MCF 10A (cell line): ENCODE measurements at places on chromosomes 2 and 18.

GRCh38 chr2:120405759-120406099 lies 59.8 kb downstream of the INHBB start:
- no peak for DNase-seq

DNA sequence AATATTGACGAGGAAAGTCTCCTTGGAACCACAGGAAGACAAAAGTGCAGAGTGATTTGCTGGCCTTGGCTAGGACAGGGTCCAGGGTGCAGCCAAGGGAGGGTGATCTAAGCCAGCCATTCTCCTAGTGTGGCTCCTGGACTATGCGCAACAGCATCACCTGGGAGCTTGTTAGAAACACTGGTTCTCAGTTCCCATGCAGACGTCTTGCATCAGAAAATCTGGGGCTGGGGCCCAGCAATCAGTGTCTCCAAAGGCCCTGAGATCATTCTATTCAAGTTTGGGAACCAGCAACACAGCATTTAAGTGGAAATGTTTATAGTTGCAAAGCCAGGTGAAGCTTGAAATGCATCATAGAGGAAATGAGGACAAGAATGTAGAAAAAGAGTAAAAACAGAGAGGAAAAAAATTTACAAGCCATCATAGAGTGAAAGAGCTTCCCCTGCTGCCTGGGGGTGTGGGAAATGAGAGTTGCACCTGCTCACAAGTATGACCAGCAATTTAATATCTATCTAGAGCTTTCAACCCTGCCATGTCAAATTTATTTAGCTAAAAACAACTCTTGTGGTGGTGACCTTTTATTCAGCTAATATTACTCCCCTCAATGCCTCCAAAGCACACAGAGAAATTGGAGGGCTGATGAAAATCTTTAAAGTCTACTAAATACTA lies 54.4 kb upstream of the SEC11C start:
- DNase-seq, result no peak

DNA sequence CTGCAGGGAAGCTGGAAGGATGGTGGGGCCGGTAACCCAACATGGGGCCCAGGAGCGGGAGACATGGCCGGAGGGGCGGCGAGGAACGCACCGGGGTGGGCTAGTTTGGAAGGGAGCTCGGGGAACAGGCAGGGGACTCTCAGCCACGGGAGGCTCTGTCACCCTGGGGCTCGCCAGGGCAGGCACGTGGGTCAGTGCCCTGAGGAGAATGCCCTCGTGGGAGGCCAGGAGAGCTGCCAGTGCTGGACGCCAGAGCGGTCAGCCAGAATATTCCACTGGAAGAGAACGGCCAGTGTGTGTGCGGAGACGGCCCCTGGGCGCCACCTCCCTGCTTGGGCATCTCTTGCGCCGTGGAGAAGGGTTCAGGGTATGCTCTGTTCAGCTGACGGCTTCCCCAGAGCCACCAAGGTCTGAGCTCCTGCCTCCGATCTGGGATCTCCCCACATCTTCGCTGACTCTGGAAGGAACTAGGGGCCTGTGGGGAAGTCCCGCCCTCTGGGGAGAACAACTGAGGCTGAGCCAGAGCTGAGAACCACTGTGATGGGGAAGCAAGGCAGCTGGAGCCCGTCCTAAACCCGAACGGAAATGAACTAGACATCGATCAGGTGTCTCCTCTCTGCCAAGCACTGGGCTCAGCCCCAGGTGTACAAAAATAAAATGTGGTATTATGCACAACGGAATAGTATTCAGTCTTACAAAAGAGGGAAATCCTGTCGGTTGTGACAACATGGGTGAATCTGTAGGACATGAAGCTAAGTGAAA lies 49.3 kb downstream of the TNP1 start:
- no peak for DNase-seq

DNA sequence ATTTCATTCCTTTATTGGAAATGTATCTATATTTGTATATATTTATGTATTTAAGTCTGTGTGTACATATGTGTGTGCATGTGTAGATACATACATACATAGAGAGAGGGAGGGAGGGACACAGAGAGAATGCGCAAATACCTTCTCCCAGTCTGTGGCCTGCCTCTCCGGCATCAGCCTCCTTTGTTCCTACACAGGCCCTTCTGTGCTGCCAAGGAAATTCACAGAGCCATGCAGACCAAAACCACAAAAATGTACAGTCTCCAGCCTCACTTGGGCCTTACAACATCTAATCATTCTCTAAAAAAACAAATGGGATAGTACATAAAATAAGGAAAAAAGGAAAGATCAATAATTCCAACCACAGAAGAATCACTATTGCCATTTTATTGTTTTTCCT lies 8.8 kb upstream of the CRACDL start:
- DNase-seq, result peak; percentile 21

GRCh38 chr2:207635468-207636200 lies 10.4 kb upstream of the METTL21A start:
- peak; percentile 81 for DNase-seq

GRCh38 chr18:78962098-78962497 lies 17.5 kb upstream of the SALL3 start:
- no peak for DNase-seq
